Progenitor cell of endocrine pancreas (in vitro differentiated cells): ENCODE measurements at places on chromosomes 7 and 10. TPM values are rescaled to one million over a fixed set of nuclear protein-coding genes. Genes with fewer than 3 reads are reported as not detected.

DNA sequence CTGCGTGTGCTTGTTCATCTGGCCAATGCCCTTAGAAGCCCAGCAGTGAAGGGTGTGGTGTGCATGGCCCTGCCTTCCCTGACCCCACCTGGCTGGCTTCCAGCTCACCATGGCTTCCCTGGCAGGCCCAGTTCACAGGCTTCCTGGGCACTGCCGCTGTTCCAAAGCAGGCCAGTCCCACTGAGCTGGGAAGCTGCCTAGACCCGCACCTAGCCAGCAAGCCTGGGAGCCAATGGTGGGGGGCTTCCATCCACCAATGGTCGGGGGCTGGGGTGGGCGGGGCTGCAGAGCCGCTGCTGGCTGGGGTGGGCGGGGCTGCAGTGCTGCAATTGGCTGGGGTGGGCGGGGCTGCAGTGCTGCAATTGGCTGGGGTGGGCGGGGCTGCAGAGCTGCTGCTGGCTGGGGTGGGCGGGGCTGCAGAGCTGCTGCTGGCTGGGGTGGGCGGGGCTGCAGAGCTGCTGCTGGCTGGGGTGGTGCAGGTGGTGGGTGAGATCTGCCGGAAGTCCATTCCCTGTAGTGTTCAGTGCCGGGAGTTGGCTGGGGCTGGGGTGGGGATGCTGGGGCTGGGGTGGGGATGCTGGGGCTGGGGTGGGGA lies 12.4 kb downstream of the CALY start:
- peaks cover 50% of the 10 kb centered on the region for H3K27me3 ChIP-seq
- no peaks in the 10 kb centered on the region for H3K36me3 ChIP-seq
- no peak overlapping the region for H3K27ac ChIP-seq
- H3K4me1 ChIP-seq: peaks cover 4% of the 10 kb centered on the region
- DNase-seq: no peak

DNA sequence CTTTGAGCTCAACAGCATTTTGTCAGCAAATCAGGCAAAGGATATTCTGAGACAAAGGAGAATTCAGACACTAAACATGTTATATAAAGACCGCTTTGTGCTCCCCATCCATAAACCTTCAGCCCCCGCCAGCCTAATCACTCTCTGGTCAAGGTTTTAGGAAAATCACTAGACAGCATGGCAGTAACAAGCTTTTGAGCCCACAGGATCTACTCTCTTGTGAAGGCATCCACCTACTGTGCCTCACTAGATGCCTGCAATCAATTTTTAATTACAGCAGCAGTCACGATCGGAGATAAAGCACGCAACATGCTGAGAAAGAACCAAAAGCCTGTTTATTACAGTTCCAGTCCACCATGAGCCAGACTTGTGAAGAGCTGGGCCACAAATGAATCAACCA lies 19.1 kb downstream of the PDE1C start:
- no peaks in the 10 kb centered on the region for H3K36me3 ChIP-seq
- DNase-seq: no peak
- H3K27me3 ChIP-seq: peaks cover 9% of the 10 kb centered on the region
- H3K27ac ChIP-seq: no peak overlapping the region
- H3K4me3 ChIP-seq: no peak overlapping the region
- peaks cover 33% of the 10 kb centered on the region for H3K4me1 ChIP-seq

- peaks cover 3% of the 10 kb centered on the region for H3K4me1 ChIP-seq
- H3K27me3 ChIP-seq: no peaks in the 10 kb centered on the region
- H3K36me3 ChIP-seq: no peaks in the 10 kb centered on the region
- H3K27ac ChIP-seq: no peak overlapping the region
- DNase-seq: no peak
These were observed 167.8 kb downstream of the BAMBI start for GRCh38 chr10:28845009-28845682.

The DGKI gene
- total RNA-seq: 0.41 and 0.91 TPM in 2 replicates

- no peaks in the 10 kb centered on the region for H3K4me1 ChIP-seq
- H3K36me3 ChIP-seq: no peaks in the 10 kb centered on the region
- H3K4me3 ChIP-seq: no peak overlapping the region
- peaks cover 22% of the 10 kb centered on the region for H3K27me3 ChIP-seq
These were observed 200.6 kb downstream of the PTPRN2 start for GRCh38 chr7:158386866-158387545.

The CALCR gene
- total RNA-seq: not detected in 2 replicates

The DOCK4 gene
- 28.8 and 33.8 TPM in 2 replicates for total RNA-seq
